CD4-positive, alpha-beta T cell treated with Interleukin-10 for 1 hour (primary cell): ENCODE measurements at places on chromosomes 7 and 10.

DNA sequence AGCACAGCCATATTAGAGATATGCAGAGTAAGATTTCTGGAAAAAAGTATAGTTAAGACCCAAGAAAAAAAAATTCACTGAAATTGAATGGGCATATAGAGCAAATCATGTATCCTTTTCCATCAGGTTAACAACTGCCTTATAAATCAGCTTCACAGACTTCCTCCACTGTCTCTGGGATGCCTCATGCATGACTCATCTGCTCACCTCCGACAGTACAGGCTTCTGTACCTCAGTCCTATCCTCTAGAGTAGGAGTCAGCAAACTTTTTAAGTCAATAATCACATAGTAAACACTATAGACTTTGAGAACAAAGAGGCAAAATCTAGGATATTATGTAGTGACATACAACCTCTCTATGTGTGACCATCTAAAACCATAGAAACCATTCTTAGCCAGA is 211.6 kb upstream of the SP8 start:
- no peak for DNase-seq

DNA sequence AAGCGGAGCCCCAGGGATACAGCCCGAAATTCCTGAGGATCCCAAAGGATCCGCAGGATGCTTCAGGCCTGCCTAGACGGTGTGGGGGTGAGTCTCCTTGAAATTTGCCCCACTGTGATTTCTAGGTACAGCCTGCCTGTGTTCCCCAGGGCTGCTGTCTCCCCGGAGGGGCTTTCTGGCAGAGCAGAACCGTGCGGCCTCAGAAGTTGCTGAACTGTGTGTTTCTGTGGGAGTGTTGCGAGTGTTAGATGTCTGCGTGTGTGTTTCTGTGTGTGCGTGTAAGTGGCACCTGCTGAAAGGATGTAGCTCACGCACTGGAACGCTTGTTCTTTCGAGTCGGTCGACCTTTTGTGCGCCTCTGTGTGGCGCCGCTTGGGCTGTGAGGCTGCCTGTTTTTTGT is 27.8 kb upstream of the ZNF273 start:
- no peak for DNase-seq

DNA sequence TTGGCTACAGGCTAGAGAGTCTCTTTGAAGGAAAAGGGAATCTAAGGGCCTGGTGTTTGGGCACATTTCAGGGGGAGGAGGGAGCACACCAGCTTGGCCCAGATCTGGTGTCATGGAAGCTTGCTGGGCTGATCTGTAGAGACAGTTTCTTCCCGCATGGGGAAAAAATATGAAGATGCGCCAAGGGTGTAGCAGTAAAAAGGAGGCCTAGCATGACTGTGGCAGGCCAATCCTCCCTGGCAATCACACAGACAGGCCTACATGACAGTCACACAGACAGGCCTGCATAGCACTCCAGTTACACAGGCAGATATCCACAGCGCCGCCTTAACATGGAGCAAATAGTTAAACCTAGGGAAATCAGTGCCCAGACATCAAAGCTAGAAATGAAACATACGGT is 123.6 kb upstream of the KIF5B start:
- no peak for DNase-seq

DNA sequence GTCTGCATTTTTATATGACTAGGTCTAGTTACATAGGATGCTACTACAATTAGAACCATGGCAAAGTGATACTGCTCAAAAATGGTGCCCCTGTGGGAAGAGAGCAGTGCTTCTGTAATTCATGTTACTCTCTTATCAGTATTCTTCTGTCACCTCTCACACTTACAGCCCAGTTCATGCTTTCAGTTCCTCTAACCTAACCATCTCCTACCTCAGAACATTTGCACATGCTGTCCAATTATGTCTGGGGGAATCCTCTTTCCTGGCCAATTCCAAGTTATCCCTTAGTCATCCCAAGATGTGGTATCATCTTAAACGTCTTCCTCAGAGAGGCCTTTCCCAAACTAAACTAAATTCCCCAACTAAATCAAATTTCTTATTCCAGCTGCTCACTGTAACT is 190.2 kb downstream of the RELN start:
- DNase-seq: no peak

DNA sequence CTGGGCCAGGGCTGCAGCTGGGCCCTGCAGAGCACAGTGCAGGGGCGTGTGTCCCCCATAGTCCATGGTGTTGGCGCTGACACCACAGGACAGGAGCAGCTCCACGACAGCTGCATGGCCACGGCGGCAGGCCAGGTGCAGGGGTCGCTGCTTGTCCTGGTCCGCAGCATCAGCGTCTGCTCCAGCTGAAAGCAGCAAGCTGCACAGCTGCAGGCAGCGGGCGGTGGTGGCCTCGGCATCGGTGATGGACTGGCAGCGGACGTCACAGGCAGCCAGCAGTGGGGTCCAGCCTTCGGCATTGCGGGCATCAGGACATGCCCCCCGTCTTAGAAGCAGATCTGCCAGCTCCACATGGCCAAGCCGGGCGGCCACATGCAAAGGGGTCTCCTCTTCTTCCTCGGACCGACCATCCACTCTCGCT is 6.0 kb downstream of the ASB10 start:
- DNase-seq: no peak

DNA sequence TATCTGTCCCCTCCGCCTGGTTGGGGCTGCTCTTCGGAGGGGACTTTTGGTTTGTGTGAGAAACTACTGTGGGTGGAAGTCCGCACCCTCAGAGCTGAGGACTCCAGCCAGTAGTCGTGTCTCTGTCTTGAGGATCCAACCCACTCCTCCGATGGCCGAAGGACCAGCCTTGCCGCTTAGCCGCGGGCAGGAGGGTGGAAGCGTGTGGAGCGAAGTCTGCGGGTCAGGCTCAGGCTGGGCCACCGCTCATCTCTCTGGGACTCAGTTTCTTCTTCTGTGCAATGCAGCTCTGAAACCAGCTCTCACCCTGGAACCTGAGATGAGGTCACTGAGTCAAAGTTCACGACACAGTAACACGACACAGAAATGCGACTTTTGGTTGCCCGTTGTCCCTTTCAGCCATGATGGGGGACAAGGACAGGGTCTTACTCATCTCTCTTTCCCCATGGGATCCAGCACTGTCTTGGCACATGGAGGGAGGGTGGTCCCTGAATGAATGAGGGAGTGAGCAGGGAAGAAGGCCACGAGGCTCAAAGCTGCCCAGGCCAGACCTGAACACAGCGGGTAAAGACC is 133.3 kb upstream of the PODXL start:
- no peak for DNase-seq

GRCh38 chr10:101772895-101773761 is 2.8 kb downstream of the FGF8 start:
- no peak for DNase-seq

DNA sequence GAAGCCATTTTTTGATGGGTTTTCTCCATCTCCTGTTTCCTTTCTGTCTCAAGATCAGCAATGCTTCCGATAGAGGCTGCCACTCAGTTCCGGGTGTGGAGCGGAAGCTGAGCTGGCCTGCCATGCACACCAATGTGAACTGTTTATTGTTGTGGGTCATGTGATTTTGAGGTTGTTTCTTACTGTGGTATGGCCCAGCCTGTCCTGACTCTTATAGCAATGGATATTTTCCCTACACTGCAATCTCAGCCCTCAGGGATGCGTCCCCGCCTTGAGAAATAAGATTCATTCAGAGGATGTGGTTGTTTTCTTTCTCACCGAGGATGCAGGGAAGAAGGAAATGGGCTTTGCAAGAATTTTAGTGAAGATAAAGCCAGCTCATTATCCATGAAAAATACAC is 134.7 kb downstream of the PFKFB3 start:
- no peak for DNase-seq

GRCh38 chr7:37908221-37908788 is 8.3 kb downstream of the SFRP4 start:
- DNase-seq: no peak

DNA sequence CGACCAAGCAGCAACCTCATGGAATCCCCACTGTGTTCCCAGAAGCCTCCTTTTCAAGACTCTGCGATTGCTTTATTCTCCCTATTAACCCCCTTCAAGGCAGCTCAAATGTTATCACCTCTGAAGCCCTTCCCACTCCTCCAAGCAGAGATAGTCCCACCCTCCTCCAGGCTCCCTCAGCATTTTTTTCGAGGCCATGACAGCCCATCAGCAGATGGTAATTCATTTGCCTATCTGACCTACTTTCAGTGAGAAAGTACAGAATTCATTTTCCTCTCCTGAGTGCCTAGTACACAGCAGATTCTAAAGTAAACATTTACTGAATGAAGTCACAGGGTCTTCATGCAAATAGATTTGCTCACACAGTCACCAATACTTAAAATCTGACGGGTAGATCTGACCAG is 47.8 kb downstream of the HERPUD2 start:
- DNase-seq: no peak

- no peak for DNase-seq
These were observed 13.3 kb upstream of the C10orf53 start for GRCh38 chr10:49666054-49666615.

- DNase-seq: peak; percentile 39
These were observed 811 bp downstream of the RGS10 start for GRCh38 chr10:119541459-119542356.

- DNase-seq: no peak
These were observed 7.5 kb upstream of the FAM171A1 start for GRCh38 chr10:15378569-15378968.

GRCh38 chr7:15977663-15978062 is 291.2 kb upstream of the MEOX2 start:
- DNase-seq: no peak

- no peak for DNase-seq
These were observed 643 bp downstream of the SMO start for GRCh38 chr7:129188892-129189660.

DNA sequence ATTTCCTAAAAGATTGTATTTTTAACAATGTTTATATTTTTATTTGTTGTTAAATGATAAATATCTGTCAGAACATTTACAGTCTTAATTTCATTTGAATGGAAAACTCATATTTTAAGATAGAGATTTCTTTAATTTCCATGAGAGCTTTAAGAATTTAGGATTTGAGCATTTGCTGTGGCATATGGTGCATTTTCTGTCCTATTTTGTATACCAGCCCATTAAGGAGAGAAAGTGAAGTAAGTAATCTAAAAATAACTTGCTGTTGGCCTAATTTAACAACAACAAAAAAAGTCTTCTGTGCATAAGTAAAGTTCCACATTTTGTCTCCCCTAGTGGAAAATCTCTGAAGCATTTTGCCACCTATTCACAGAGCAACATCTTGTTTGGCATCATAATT is 190.9 kb upstream of the PPP1R3A start:
- no peak for DNase-seq

DNA sequence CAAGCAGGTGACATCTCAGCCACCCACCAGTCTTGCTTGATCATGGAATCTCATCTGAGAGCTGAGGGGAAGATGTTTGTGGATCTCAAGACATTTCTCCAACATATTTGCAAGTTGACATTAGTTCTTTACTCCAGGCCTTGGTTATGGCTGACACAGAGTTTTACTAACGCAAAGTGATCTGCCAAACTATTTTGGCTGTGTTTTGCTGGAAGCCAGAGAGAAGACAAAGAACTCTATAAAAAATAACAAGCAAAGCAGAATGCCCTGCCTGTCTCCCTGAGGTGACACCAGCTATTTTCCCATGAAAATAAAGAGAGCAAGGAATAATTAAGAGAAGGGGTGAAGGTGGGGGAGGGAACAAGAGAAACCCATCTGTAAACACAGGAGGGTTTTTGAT is 286.4 kb downstream of the WDR11 start:
- no peak for DNase-seq

DNA sequence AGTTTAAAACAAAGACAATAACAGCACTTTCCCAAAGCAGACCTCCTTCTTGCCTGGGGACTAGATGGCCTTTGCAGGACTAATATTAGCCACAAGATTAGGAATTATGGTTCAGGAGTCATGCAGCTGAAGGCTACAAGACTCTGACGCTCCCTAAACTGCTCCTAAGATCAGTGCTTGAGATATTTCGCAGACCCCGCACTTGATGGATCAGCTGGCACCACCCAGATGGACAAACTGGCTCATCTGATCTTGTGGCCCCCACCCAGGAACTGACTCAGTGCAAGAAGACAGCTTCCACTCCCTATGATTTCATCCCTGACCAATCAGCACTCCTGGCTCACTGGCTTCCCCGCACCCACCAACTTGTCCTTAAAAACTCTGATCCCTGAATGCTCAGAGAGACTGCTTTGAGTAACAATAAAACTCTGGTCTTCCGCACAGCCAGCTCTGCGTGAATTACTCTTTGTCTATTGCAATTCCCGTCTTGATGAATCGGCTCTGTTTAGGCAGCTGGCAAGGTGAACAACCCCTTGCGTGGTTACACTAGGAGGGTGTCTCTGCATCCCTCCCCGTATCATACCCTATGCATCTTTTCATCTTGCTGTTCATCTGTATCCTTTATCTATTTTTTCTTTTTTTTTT is 26.9 kb upstream of the NRBF2 start:
- DNase-seq: no peak

DNA sequence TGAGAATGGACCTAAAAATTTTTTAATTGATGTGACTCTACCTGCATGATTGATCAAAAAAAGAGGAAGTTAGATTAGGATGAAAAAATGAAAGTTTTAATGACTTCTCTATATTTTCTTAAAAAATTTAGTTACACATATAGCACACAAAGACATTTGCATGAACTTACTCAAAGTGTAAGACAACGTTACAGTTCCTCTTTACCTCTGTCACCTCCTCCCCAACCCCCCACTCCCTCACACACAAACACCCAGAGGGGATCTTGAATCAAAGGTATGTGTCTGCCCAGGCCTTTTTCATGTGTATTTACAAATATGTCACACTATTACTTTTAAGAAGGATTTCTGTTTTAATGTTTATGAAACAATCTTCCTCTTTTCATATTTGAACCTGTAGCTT is 20.6 kb upstream of the CDCA7L start:
- DNase-seq: no peak

DNA sequence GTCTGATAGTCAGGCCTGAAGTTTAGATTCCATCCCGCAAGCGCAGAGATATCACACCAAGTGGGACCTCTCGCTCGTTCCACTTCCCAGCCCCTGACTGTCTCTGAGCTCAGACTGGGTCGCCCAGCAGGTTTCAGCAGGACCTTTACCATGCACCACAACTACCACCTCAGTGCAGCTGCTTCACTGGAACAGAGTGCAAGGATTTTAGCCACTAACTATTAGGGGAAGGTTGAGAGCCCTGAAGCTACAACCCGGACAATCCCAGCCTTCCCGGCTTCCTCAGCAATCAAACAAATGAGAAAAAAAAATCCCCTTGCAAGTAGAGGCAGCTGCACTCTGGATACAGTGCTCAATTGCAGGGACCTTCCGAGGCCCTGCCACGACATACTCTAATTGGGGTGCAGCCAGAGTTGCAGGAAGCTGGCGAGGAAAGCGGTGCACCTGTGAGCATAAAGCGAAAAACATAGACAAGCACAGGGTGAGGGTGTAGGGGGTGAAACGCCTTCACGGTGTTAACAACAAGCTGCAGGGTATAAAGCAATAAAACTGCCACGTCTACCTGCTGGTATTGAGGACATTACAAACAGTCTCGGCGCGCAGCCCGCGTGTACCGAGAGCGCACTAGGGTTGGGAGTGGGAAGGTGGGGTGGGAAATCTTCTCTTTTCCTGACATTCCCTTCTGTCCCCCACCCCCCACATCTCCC is 2.6 kb upstream of the DLX6 start:
- no peak for DNase-seq

GRCh38 chr10:59895629-59896116 is 10.7 kb downstream of the CCDC6 start:
- DNase-seq: no peak

GRCh38 chr7:79462390-79462789 is 8.9 kb upstream of the MAGI2 start:
- no peak for DNase-seq

GRCh38 chr7:34949361-34949760 is 87.9 kb downstream of the DPY19L1 start:
- no peak for DNase-seq
